Renal cortex interstitium (tissue), 15 donors: ENCODE measurements at places on chromosomes 12 and 14.

- DNase-seq, result no peak
Observed at GRCh38 chr12:11182529-11182928, 4.2 kb downstream of the TAS2R42 start.

- no peak for DNase-seq
Observed at GRCh38 chr12:46209914-46210872, 58.6 kb downstream of the SLC38A1 start.

DNA sequence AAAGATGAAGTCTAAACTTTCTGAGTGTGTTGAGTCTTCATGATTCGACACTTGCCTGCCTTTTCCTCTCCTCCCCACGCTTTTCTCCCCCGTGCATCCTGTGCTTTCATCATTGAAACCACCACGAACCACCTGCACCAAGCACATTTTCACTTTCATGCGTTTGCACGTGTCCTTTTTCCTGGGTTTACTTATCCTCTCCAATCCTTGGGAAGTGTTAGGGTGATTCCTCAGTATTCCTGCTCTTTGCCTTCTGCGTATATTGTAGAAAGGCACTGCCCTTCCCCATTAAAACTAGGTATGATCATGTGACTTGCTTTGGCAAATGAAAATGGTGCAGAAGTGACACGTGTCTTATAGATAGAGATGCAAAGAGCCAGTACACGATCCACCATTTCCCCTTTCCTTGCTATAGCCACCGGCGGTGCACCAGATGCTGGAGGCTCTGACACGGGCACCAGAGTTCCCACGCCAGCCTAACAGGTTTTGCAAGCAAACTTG is 106.6 kb downstream of the BRMS1L start:
- no peak for DNase-seq

DNA sequence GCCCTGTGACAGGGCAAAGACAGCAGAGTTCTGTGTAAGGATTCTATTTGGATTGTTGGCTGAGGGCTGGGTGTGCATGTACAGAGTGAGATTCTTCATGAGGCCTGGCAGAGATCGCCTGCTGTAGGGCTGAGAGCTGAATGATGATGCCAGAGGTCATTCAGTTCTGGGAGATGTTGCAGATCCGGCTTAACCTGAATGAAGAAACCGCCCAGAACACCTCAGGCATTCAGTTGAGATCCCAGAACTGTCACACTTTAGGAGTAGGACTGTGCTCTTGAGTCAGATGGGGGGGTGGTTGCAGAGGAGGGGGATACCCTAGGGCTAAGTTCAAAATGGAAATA is 5.8 kb upstream of the EVL start:
- no peak for DNase-seq
